ENCODE measurements at places on chromosomes 3 and 15.

DNA sequence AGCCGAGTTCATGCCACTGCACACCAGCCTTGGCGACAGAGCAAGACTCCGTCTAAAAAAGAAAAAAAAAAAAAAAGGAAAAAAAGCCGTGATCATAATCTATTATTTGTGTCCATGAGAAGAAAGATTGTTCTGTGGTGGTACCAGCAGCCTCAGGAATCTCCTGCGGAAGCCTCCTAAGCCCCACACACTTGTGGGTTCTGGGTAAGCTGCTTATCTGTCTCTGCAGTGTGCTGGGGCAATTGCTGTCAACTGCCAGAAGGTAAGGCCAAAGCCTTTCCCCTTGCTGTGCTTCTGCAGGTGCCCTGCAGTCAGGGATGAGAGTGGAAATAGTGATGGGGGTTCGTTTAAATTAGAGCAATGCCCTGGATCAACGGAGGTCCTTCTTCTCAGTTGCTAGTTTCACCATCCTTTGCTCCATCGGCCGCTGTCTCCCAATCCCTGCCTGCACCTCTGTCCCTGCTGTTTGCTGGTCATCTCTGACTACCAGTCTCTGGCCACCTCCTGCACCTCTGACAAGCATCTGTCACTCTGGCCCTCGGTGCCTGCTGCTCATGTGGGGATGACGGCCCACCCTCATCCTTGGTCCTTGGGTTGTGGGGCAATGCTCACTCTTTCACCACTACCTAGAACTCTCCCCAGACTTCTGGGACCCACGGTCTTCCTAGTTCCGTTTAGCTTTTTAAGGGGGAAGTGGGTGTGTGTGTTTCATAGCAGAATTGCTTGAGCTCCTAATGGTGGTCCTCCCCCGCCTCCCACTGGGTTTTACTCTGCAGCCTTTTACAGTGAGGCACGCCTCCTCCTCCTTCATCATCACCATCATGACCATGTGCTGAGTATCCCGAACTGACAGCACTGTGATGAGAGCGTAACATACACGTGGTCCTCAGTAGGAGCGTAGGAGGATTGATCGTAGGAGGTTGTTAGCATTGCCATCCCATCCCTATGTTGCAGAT, 25.5 kb downstream of the CHRD start:
- DNase-seq: no peak

DNA sequence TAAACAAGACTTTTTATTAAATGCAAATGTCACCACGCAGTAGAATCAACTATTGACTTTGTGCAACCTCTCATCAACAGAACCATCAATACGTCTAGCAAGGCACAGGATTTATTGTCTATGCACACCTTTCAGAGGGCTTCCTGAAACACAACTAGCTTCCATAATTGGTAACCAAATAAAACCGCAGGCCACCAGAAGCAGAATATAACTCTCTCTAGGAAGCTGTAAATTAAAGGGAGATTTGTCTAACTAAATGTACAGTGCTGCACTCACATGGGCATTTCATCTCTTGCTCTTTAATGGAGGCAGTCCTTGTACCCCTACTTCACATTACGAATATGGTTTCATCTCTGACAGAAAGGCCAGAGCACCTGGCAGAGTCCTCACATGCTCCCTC, 93.0 kb downstream of the FHIT start:
- DNase-seq: no peak

- DNase-seq: no peak
Observed at GRCh38 chr3:14286887-14287500, 108.4 kb downstream of the LSM3 start.

DNA sequence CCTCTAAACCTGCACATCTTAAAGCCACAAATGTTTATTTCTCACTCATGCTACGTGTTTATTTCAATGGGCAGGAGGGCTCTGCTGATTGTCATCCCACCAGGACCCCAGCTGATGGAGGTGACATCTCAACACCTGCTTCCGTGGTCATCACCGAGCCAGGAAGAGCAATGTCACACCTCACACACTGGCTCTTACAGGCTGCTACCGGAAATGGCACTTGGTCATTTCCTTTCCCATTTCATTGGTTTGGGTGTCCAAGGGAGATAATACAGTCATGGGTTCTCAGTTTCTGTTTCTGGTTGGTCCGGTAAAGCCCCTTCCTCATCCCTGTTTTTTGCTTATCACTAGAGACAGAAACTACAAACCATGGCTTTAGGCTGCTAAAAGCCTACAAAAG, 41.9 kb downstream of the ABHD2 start:
- no peak for DNase-seq

DNA sequence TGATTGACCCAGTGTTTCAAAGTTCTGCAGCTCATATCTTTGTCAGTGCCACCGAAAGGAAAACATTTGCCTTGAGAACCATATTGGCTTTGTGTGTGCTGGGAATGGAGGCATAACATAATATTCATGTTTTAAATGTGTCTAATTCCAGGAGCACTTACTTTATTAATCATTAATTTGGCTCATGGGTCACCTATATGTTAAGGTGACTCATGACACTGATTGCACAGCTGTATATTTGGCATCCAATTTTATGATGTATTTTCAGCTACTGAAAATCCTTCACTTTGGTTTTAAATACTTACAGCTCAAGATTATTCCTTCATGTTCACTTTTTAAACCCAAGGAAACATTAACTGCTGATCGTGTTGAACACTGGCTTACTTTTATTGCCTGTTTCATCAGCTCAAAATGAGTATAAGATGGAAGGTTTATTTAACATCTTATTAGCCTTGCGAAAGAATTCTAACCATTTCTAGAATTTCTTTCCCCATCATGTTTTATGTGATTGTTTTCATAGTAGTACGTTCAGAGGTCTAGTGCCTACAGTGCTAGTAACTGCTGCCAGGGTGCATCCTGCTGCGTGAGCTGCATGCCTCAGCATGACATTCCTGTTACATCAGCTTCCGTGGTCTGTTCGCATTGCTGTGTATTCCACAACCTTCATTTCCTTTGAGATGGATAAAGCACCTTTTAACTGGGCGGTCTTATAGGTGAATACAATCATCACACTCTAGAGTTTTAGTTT, 63.7 kb downstream of the LRCH3 start:
- no peak for DNase-seq
